Neural crest cell (in vitro differentiated cells): ENCODE measurements at places on chromosomes 7 and 10. TPM values are rescaled to one million over a fixed set of nuclear protein-coding genes. Genes with fewer than 3 reads are reported as not detected.

CNTNAP2 gene
- total RNA-seq = 9.3 and 12.9 TPM in 2 replicates

GRCh38 chr10:7665767-7666166 lies 999 bp downstream of the ITIH5 start:
- peak overlapping the region; percentile 87 for H3K4me3 ChIP-seq
- peaks cover 18% of the 10 kb centered on the region for H3K4me1 ChIP-seq
- DNase-seq = no peak
- H3K27me3 ChIP-seq = peaks cover 85% of the 10 kb centered on the region
- no peak overlapping the region for H3K27ac ChIP-seq

DNA sequence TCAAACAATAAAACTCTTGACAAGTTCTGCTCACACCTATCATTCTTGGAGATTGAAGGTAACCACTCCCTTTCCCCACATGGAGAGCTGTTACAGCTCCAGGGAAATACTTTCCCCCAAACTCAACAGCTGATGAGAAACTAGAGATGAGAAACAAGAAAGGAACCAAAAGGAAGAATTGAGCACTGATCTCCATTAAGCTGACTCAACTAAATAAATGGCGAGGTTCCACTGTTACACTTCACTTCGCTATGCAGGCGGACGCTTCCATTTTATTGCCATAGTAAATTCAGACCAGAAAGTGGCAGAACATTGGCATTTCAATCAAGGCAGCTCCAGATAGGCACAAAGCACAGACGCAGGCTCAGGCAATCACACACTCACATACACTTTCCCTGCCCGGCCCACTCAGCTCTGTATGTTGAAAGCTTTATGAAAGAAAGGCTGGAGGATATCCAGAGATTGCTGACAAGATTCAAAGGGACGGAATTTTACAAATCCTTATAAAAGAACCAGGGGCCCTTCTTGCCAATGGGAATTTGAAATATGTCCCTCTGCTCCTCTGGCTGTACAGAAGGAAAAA lies 11.5 kb upstream of the YAE1 start:
- H3K4me3 ChIP-seq = no peak overlapping the region
- H3K4me1 ChIP-seq = no peaks in the 10 kb centered on the region
- H3K36me3 ChIP-seq = no peaks in the 10 kb centered on the region
- H3K27ac ChIP-seq = no peak overlapping the region

- no peak overlapping the region for H3K4me3 ChIP-seq
- H3K27ac ChIP-seq = no peak overlapping the region
- peaks cover 4% of the 10 kb centered on the region for H3K4me1 ChIP-seq
- no peaks in the 10 kb centered on the region for H3K36me3 ChIP-seq
- no peak for DNase-seq
Observed at GRCh38 chr10:105769248-105770184, 1128.4 kb downstream of the SORCS3 start.

DNA sequence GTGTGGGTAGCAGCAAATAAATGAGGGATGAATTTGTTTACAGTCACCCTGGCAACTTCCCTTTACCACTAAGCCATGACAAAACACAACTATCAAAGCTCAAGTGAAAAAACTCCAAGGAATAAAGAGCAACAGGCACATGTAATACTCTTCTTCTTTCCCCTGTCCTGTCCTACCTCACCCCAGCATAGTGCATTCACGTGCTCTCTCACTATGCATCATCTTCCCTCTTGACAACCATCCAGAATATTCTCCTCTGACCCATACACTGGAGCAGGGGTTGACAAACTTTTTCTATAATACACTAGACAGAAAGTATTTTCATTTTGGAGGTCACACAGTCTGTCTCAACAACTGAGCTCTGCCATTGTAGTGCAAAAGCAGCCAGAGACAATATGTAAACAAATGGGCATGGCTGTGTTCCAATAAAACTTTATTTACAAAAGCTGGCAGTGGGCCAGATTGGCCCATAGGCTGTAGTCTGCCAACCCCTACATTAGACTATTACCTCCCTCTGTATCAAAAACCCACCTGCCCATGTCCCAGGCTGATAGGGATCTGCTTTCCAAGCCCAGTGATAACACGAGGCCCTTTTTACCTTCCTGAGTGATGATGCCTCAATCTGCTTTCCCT lies 354.5 kb downstream of the FGFR2 start:
- H3K27ac ChIP-seq = no peak overlapping the region
- peaks cover 21% of the 10 kb centered on the region for H3K4me1 ChIP-seq
- no peaks in the 10 kb centered on the region for H3K36me3 ChIP-seq

SNCG gene
- total RNA-seq = 7.8 and 8.2 TPM in 2 replicates

DNA sequence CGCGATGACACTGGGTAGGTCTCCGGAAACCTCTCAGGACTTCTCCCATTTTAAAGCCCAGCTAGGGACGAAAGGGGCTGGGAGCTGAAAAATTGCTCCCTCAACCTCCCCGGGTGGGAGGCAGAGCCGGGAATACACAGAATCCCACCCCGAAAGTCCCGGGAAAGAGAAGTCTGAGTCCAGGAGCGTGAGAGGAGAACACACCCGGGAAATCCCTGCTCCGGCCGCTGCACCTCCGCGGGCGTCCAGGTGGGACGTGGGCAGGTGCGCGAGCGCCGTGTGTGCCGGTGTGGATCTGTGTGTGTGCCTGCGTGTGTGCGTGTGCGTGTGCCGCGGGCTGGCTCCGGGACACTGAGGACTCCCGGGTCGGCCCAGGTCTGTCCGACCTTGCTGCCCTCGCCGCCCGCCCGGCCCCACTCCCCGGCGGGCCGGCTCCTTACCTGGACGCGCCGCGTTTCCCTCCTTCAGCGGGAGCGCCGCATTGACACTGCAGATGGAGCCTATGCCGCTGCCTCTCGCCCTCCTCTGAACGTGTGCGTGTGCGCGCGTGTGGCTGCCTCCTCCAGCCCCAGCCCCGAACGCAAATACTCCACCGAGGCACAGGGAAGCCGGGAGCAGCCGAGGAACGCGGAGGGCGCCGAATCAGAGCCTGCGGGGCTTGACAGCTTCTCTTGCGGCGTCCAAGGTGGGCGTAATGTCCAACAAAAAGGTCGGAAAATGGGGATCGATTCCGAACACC lies at the start of gene PLXNA4:
Gene PLXNA4 (minus strand): TSS at position 489 of the 739 bp plus-strand sequence. CDS start 67,777 bp downstream, outside the sequence.
- peak within 1 kb of the TSS; percentile 91 for H3K4me3 ChIP-seq
- peaks cover 83% of the 10 kb centered on the region for H3K27me3 ChIP-seq
- no peaks in the 10 kb centered on the region for H3K36me3 ChIP-seq
- no peak within 1 kb of the TSS for H3K27ac ChIP-seq
